ENCODE measurements at places on chromosomes 3 and 15.

DNA sequence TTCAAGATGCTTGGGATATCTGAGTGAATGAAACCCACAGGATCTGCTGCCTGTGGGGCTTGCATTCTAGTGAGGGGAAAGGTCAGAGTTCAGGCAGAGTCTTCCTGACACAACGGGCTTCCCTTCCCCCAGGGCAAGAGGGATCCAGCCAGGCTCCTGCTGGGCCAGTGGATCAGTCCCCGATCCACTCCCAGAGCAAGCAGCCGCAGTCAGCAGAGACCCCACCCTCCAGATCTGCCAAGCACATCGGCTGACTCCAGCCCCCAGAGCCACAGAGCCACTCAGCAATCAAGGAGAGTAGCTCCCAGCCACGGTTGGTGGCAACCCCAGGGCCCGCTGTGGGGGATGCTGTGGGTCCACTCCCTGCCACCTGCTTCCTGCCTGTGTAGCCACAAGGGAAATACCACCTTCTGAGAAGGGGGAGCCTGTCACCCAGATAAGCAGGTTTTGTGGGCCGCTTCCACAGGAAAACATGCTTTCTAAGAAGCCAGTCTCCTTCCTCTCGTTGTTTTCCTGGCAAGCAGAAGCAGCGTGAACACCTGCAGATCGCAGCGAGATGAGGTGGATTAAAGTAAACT, 44.9 kb downstream of the CPN2 start:
- DNase-seq, result no peak

DNA sequence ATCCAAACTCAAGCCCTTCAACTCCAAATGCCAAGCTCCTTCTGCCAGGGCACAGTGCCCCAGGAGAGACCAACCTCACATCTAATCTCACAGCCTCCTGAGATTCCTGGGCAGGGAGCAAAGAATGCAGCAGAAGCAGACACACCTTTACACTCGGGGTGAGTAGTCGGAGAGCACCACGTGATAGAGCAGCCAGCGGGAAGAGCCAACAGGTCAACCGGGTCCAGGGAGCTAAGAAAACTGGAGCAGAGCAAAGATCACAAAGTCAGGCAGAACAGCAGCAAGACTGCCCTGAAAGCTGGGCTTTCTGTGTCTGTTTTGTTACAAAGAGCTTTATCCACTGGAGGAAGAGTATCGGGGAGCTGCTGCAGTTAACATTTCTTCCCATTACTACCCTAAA, 4.2 kb downstream of the B3GALNT1 start:
- no peak for DNase-seq

DNA sequence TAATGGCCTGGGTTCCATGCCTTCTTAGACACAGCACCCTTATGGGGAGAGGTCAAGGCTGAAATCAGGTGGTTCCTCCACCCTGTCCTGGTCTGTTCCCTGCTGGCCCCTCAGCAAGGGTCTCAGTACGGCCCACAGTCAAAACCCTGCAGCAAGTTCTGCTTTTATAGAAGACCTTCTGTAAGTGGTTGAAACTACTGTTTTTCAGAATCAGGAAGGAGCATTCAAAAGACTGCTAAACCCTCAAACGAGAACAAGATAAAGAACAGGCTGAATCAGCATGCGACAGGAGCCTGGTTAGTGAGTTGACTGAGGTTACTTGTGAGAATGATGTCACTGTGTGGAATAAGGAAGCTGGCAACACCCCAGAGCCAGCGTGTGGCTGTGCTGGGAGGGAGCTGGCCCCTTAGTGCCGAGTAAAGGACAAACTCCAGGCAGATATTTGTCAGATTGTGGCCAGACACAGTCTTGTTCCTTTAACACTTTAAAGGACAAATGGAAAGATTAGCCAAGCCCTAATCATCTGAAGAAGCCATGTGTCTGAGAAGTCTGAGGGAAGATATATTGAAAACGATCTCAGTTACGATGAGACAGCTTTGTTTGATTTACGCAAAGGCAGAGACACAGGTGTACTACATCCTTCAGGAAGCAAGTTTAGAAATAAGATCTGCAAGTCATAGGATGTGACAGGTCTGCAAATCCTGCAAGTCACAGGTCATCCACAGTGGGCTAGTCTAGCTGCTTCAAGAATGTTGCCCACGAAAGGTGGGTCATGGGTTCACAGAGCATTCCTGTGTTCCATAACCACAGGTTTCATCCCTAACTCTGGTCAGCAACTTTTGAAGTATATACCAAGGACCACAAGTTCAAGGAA, 54.0 kb downstream of the B3GNT5 start:
- no peak for DNase-seq

DNA sequence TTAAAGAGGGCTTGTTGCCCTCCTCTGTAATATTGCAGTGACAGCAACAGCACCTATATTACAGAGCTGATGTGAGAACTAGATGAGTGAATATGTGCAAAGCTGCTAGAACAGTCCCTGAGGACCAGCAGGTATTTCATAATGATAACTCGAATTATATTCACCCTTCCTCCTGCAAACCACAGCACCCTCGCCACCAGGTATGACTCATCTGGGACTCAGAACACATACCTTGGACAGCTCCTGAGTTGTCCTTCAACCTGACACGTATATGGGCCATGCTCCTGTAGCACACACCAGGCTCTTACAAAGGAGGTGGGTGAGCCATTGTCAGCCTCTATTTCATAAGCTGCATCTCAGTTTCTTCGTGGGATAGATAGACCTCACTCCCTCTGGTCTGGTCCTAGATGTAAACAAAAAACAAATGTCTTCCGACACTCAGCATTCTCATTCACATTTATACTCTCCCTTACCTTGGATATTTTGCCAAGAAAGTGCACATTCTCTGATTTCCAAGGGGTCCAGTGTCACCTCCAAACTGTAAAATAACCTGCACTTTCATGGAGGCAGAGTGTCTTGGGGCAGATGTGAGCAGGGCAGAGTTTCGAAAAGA, 124.5 kb downstream of the TLE3 start:
- no peak for DNase-seq

- DNase-seq, result no peak
Observed at GRCh38 chr15:64180235-64180824, 17.5 kb upstream of the PPIB start.

- DNase-seq, result no peak
Observed at GRCh38 chr3:18049096-18049495, 306.7 kb upstream of the TBC1D5 start.

DNA sequence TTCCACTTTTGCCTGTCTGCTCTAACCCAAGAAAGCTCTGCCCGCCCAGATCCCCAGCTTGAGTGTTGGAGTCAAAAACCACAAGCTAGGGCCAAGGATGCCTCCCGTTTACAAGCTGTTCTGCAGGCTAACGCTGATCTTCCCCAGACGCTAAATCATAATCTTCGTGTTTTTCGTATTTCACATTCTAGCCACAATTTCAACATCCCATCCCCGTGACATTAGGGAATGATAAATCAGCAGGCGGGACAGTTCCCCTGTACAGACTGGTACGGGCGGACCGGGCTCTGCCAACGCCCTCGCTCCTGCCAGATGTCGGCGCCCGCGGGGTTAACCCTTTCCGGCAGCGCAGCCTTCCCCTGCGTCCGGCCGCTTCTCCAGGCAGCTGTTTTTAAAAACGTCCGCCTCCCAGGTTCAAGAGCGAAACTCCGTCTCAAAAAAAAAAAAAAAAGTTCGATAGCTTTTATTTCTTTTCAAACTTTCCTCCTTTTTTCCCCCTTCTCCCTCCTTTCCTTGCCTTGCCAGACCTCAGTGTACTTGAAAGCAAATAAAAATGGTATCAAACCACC, 81.0 kb upstream of the BNC1 start:
- DNase-seq, result no peak

DNA sequence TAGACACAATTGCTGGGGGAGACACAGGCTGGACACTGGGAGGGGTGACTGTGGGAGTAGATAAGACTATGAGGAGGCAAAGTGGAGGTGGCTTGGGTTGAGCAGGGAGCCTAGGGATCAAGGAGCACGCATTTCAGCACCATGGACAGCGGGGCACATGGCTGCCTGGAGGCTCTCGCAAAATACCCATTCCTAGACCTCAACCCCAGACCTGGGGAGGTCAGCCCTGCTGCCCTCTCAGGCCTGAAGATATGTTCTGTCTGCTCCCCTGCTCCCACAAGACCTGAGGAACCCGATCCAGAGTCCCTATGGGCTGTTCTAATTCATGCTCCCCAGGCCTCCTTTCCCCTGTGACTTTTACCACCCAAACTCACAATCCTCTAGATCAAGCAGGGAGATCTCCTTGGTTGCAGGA, 16.0 kb upstream of the CPEB1 start:
- DNase-seq, result no peak

GRCh38 chr15:78368651-78369050, 28.5 kb downstream of the CRABP1 start:
- no peak for DNase-seq

DNA sequence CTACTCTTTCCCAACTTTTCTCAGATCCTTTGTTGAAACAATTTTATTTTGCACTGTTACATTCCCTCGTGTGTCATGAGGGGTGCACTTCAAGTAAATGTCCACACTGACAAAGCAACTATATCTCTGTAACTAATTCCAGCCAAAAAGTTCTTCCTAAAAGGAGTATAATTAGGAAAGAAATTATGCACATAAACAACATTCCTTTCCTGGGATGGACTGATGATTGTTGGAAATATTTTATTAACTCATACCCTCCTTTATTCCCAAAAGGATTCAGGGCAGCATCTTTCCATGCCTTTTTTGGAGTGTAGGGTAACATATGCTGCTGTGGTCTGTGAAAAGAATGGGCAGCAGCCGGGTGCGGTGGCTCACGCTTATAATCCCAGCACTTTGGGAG, 426.1 kb upstream of the THBS1 start:
- no peak for DNase-seq

DNA sequence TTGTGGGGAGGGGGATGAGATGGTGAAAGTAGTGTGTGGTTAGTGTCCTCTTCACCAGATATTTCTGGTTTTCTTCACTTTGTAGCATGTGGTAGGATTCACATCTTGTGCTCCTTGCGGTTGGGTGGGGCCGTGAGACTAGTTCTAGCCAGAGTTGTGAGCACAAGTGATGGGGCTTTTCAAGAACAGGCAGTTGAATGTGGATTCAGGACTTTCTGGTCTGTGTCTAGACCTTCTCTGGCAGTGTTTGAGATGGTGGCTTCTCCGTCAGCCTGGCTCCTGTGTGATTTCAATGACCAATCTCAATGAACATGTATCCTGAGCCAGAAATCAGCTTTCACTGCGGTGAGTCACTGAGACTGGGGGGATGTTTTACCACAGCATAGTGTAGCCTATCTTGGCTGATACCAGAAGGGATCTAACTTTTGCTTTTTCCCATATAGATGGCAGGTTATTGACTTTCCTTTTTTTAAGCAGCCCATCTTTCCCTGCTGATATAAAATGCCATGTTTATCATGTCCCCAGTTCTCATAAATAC, 82.6 kb downstream of the RPLP1 start:
- DNase-seq, result no peak

DNA sequence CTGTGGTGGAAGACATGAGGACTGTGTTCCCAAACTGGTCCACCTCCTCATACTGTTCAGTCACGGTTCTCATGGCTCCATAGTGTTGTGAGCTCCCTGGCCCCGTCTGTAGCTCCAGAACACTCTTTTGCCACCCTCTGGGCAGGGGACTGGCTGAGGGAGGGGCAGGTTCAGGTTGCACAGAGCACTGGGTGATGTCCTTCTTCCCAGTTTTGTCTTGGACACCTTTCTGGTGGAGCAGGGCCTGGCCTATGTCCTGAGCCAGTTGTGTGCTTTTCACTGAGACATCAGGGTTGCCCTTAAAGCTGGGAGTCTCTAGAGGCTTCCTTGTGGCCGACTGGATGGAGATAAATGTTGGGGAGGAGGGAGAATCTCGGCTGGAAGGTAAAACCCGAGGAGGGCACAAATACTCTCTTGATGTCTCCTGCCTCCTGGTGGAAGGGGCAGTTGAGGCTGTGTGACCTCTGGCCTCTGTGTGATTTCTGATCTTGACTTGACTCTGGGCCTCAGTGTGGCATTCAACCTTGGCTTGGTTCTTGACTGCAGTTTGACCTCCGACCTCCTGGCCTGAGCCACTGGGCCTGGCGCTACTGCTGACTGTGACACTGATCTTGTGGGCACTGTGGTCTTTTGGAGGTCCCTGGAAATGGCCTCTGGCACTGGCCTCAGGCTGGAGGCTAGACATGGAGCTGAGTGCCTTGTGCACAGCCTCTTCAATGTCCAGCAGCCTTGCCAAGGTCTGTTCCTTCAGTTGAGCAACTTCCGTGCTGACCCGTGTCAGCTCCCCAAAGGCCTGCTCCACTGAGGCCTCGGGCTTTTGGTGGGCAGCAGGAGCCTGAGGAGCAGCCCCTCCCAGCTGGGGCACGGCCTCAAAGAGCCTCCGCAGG, 8.1 kb downstream of the XIRP1 start:
- DNase-seq, result no peak

- DNase-seq, result no peak
Observed at GRCh38 chr3:153602801-153603200, 440.8 kb downstream of the RAP2B start.

- no peak for DNase-seq
Observed at GRCh38 chr3:49611719-49612118, 57.4 kb downstream of the BSN start.

DNA sequence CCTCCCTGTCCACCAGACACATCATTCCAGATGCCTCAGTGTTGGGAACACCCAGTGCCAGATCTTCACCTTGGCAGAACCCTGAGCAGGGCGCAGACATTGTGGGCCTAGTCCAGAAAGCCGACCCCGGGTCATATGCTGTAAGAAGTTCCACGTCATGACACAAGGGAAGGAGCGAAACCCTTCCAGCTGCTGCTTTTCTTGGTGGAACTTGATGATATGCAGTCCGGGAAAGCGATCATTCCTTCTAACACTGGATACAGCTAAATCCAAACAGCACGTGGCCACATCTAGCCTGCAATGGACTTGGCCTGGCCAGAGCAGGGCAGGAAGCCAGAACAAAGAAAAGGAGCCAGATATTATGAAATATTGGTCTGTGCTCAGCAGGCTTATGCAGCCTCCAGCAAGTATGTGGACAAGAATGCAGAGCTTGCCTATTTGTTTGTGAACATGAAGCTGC, 22.0 kb downstream of the GASK1A start:
- DNase-seq, result no peak

DNA sequence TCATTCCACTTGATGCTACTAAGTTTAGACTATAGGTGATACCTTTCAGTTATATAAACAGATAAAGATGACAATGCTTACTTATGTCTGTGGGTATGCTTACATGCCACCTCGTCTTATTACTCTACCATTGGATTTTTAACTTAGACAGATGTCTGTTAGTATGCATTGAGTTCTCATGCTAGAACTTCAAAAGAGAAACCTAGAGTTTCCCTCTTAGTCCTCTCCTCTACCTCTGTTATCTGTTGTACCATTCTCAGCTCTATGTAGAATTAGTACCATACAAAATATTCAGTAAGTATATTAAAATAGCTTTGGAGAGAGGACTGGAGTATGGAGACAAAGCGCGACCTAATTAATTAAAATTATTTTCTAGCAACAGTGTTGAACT, 111.3 kb downstream of the BBX start:
- no peak for DNase-seq

GRCh38 chr15:59570315-59570714, 41.3 kb upstream of the GCNT3 start:
- DNase-seq, result no peak

GRCh38 chr3:127762077-127762786, 60.1 kb downstream of the MGLL start:
- DNase-seq, result no peak

All from stimulated activated CD8-positive, alpha-beta memory T cell treated with anti-CD3 and anti-CD28 coated beads, Interleukin-7, amount 100 ng/mL, for 1 hour (primary cell).